ENCODE measurements at places on chromosomes 6 and 20. TPM values are rescaled to one million over a fixed set of nuclear protein-coding genes. Genes with fewer than 3 reads are reported as not detected.

DNA sequence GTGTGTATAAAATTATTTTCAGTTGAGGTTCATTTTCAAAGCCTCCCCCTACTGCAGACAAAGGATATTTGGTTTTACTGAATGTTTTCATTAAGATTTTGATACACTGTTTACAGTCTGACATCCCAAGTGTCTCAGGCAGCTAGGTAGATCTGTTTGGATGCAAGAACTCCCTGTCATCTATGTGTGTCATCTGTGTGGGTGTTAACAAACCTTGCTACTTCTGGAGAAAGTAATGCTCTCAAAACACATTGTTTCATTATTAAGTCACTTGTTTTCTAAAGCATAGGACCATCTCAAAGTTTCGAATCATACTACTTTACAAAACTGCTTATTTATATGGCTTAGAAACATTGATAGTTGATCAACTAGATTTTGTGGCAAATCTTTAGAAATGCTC, 114.5 kb upstream of the TMEM170B start:
- no peaks in the 10 kb centered on the region for H3K27me3 ChIP-seq
- no peak overlapping the region for H3K27ac ChIP-seq
- no peak for DNase-seq
- no peaks in the 10 kb centered on the region for H3K4me1 ChIP-seq
- no peak overlapping the region for H3K4me3 ChIP-seq

- H3K27ac ChIP-seq: no peak overlapping the region
- DNase-seq: no peak
- no peaks in the 10 kb centered on the region for H3K36me3 ChIP-seq
- no peaks in the 10 kb centered on the region for H3K27me3 ChIP-seq
Measured at GRCh38 chr6:133184798-133185372, 56.3 kb upstream of the EYA4 start.

DNA sequence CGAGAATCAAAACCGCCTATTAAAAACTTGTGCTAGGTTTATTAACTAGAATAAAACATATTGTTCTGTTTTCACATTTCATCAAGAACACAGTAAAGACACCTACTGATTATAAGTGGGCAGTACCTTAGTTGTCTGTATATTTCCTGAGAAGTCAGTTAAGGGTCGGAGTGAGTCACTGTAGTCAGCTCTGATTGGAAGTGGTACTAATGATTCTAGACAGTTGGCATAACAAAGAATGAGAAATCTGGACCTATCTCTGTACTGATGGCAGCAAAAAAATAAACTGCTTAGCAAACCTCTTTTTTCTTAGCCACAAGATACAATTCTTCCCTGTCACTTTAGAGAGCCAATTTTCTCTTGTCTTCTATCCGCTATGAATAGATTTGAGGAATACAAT, 387.3 kb upstream of the ADGRB3 start:
- no peaks in the 10 kb centered on the region for H3K27me3 ChIP-seq
- H3K27ac ChIP-seq: no peak overlapping the region
- no peak overlapping the region for H3K4me3 ChIP-seq
- no peaks in the 10 kb centered on the region for H3K36me3 ChIP-seq
- DNase-seq: no peak
- H3K4me1 ChIP-seq: no peaks in the 10 kb centered on the region

DNA sequence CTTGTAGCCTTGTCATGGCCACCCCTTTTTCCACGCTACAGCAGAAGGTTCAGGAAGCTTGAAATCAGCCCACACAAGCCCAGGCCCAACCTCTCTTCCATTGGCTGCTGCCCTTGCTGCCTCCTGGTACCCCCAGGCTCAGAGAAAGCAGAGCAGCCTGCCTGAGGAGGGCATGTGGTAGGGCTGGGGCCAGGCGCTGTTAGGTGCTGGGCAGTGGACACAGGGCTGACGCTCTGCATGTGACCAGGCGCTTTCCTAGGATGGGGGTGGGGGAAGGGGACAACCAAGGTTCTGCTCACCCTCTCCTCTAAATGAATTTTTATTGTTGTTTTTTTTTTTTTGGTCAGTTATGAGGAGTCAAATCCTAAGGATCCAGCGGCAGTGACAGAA, 36.3 kb upstream of the ID1 start:
- H3K36me3 ChIP-seq: peaks cover 6% of the 10 kb centered on the region
- no peaks in the 10 kb centered on the region for H3K27me3 ChIP-seq
- peaks cover 5% of the 10 kb centered on the region for H3K4me1 ChIP-seq
- no peak overlapping the region for H3K4me3 ChIP-seq
- DNase-seq: no peak
- H3K27ac ChIP-seq: peak overlapping the region; percentile 51

GRCh38 chr20:14951707-14952418, 614.5 kb upstream of the FLRT3 start:
- DNase-seq: no peak
- H3K4me1 ChIP-seq: peaks cover 7% of the 10 kb centered on the region
- H3K27me3 ChIP-seq: no peaks in the 10 kb centered on the region

DNA sequence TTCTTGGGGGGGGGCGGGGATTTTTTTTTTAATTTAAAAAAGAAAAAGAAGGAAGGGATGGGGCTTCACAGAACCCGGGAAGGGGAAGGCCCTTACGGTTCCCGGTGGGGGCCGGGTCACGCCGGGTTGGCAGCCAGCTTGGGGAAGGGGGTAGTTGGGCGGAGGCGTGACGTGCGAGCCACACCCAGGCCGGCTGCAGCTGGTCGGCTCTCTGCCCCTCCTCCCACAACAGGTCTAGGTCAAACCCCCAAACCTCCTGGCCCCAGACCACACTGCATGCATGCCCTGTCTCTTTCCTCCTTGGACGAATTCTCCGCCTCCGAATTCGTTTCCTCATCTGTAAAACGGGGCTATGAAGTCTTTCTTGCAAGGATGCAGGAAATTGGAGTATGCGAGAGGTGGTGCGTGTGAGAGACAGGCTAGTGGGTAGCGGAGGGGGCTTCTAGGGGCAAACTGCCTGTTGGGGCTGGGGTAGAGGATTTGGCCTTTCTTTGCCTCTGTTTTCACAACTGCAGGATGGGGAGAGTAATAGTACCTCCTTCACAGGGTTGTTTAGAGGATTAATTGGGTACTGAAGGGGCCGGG, 828 bp downstream of the HCK start:
- peak overlapping the region; percentile 51 for H3K27ac ChIP-seq
- peaks cover 12% of the 10 kb centered on the region for H3K27me3 ChIP-seq
- no peaks in the 10 kb centered on the region for H3K36me3 ChIP-seq
- peak; percentile 71 for DNase-seq

DNA sequence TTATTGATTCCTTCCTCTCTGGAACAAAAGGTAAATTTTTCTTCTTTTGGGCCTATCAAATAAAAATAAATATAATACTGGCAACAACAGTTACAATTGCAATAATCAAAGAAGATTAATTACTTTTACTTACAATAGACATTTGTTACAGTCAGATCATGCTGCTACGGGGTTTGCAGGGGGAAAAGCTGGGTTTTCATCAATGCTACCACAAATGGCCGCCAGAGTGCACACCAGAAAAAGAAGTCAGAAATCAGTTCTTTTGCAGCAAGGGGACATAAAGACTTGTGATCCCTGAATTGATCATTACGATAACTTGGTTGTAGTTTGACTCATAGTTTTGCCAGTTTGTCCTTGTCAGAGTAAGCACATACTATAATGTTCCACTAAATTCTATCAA, 714.5 kb upstream of the EYS start:
- no peaks in the 10 kb centered on the region for H3K4me1 ChIP-seq
- H3K36me3 ChIP-seq: no peaks in the 10 kb centered on the region
- DNase-seq: no peak
- H3K4me3 ChIP-seq: no peak overlapping the region

GRCh38 chr6:95784869-95785268, 207.5 kb downstream of the MANEA start:
- DNase-seq: no peak
- H3K36me3 ChIP-seq: no peaks in the 10 kb centered on the region
- H3K27ac ChIP-seq: no peak overlapping the region

DNA sequence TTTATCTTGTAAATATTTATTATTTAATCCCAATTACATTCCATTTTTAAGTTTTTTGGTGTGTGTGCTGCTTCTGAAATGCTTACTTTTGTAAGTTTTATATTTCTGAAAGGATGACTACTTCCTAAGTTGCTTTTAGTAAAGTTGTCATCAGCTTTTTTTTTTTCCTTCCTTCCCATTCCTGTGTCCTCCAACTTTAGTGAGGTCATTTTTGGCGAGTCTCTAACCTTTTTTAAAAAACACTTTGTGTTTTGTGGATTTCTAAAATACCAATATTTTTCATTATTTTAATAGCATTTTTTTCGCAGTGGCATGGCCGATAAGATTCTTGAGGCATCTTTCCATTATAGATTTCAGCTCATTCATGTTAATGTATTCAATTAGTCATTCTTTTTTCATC, 30.9 kb downstream of the FIG4 start:
- H3K27ac ChIP-seq: no peak overlapping the region
- DNase-seq: no peak
- H3K27me3 ChIP-seq: no peaks in the 10 kb centered on the region
- H3K4me3 ChIP-seq: no peak overlapping the region

DNA sequence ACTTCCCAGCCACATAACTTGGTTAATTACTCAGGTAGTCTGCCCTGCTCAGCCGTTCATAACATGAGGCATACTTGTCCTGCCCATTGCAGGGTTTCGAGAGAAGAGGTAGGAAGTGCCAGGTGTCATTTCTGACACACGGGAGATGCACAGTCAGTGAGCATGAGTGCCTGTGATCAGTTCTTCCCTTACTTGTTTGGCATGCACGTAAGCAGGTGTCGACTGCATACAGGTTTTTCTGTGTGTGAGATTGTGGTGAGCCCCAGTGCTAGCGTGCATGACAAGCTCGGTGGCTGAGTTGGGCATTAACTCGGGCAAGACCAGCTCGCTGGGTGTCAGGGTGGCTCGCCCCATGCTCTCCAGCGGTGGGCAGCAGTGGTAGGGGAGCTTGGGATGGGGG, 51.2 kb upstream of the SLC22A1 start:
- no peak overlapping the region for H3K27ac ChIP-seq
- H3K36me3 ChIP-seq: peaks cover 28% of the 10 kb centered on the region
- H3K4me3 ChIP-seq: no peak overlapping the region

GRCh38 chr6:63689421-63689820, 53.8 kb downstream of the PHF3 start:
- no peak for DNase-seq
- H3K27ac ChIP-seq: no peak overlapping the region
- no peak overlapping the region for H3K4me3 ChIP-seq
- no peaks in the 10 kb centered on the region for H3K36me3 ChIP-seq

- H3K36me3 ChIP-seq: no peaks in the 10 kb centered on the region
- DNase-seq: no peak
- H3K27me3 ChIP-seq: no peaks in the 10 kb centered on the region
- no peak overlapping the region for H3K4me3 ChIP-seq
- no peaks in the 10 kb centered on the region for H3K4me1 ChIP-seq
- H3K27ac ChIP-seq: no peak overlapping the region
Measured at GRCh38 chr20:47499053-47499452, 2.6 kb upstream of the NCOA3 start.

DNA sequence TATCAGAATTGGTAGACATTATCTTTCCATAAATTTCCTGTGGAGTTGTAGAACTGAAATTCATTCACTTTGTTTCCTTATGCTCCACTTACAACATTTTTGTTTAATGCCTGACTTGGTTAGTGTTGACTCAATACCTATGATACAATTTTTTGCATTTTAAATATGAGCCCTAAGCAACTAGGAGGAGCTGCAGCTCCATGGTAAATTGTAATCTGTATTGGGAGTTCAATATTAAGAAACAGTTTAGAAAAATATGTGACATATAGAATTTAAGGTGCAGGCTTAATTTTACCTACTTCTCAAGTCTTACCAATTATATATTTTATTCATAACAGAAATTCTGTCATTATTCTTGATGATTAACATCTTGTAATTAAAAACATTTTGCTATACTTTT, 868.3 kb downstream of the EYS start:
- DNase-seq: no peak
- no peak overlapping the region for H3K27ac ChIP-seq
- no peaks in the 10 kb centered on the region for H3K4me1 ChIP-seq
- no peaks in the 10 kb centered on the region for H3K36me3 ChIP-seq
- H3K27me3 ChIP-seq: no peaks in the 10 kb centered on the region
- no peak overlapping the region for H3K4me3 ChIP-seq

GRCh38 chr6:79813143-79813850, 134.1 kb downstream of the ELOVL4 start:
- no peak overlapping the region for H3K4me3 ChIP-seq
- H3K36me3 ChIP-seq: no peaks in the 10 kb centered on the region
- DNase-seq: no peak
- no peak overlapping the region for H3K27ac ChIP-seq

- H3K4me3 ChIP-seq: no peak overlapping the region
- no peak for DNase-seq
- no peaks in the 10 kb centered on the region for H3K27me3 ChIP-seq
- H3K27ac ChIP-seq: no peak overlapping the region
- no peaks in the 10 kb centered on the region for H3K4me1 ChIP-seq
Measured at GRCh38 chr20:34437330-34437986, 74.4 kb downstream of the ITCH start.

DNA sequence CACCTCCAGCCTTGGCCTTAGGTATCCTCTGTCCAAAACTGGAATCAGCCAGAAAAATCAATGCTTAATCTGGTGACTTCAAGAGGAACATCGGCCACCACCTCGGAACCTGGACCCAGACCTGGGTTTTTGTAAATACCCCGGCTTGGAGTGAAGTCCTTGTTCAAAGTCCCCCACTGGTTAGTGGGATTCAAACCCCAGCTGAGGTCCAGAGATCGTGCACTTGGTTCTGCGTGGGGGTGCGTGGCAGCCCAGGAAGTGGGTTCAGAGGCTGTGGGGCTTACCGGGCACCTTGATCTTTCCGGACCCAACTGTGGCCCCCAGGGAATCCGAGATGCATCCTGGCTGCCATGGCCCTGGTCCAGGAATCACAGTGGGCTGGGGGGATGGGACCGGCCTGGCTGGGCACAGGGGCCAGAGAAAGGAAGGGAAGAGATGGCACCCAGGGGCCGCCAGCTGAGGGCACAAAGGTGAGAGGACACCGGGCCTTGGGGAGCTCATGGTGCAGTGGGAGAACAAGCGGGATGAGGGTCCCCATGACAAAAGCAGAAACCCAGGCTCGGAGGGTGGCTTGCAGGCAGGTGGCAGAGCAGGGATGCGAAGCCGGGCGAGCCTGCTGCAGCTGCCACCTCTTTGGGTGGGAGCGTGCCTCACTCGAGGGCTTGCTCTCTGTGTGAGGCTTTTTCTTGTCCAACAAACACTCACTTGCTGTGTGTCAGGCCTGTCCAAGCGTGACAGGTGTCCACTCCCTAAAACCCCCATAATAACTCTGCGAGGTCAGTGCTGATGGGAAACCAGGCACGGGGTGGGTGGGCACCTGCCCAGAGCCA, 27.7 kb downstream of the ZBP1 start:
- DNase-seq: no peak
- H3K36me3 ChIP-seq: no peaks in the 10 kb centered on the region
- peaks cover 65% of the 10 kb centered on the region for H3K4me1 ChIP-seq
- no peak overlapping the region for H3K27ac ChIP-seq

The PSMB9 gene
- 18.4 TPM for total RNA-seq

The NKX2-4 gene
- total RNA-seq: not detected

The CD109 gene
- total RNA-seq: 8.4 TPM

The VIP gene
- not detected for total RNA-seq
